ENCODE measurements at places on chromosomes 7 and 10.

GRCh38 chr10:77637532-77638320 lies at the start of gene KCNMA1:
KCNMA1 (minus strand) TSS chr10:77637808.
- no peak for DNase-seq

- peak; percentile 7 for DNase-seq
Measured at GRCh38 chr10:49594594-49594993, 15.5 kb upstream of the SLC18A3 start.

DNA sequence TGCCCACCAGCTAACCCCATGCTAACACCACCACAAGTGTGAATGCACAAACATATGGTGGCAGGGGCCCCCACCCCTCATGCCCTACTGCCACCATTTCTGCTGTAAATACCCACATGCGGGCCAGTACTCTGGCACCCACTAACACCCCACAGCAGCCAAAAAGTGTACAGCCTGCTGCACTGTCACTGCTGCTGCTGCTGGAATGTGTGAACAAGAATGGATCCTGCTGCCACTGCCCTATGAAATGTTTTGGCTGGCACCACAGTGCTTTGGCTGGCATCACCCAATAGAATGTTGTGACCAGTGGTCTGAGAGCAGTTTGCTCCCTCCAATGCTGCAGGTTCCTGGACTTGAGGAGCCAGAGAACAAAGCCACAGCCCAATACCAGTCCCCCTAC lies 606.6 kb upstream of the SORCS1 start:
- DNase-seq, result no peak

DNA sequence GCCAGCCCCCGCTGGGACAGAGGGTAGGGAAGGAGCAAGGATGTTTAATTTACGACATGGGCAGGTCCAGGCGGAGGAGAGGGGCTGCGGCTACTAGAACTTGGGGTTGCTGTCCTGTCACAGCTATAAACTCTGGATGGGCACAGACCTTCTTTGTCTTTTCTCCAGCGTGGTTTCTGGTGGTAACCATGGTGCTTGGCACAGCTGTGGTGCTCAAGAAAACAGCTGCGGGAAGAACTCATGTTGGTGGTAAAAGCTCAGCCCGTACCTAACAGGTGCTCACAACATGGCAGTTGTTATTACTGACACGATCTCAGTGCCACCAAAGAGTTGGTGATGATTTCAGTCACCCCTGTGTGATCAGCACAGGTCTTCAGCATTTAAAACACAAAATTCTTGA lies 13.8 kb downstream of the BAIAP2L1 start:
- DNase-seq, result no peak

DNA sequence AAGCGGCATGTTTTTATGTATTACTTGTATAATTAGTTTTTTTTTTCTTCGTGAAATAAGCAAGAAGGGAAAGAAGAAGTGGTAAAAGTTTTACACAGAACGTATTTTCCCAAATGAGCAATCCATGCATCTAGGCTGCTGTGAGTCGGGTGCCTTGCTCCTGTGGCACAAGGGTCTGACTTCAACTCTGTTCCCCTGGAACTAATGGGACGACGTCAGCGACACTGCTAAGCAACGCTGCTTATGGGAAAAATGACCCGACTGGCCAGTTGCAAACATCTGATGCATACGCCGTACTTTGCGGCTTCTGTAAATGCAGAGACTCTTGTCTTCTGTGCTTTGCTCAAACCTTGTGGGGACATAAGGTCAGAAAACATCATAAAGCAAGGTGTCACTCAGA lies 66.3 kb downstream of the MPP7 start:
- no peak for DNase-seq

GRCh38 chr10:69022611-69023010 lies 34.0 kb downstream of the KIFBP start:
- no peak for DNase-seq

DNA sequence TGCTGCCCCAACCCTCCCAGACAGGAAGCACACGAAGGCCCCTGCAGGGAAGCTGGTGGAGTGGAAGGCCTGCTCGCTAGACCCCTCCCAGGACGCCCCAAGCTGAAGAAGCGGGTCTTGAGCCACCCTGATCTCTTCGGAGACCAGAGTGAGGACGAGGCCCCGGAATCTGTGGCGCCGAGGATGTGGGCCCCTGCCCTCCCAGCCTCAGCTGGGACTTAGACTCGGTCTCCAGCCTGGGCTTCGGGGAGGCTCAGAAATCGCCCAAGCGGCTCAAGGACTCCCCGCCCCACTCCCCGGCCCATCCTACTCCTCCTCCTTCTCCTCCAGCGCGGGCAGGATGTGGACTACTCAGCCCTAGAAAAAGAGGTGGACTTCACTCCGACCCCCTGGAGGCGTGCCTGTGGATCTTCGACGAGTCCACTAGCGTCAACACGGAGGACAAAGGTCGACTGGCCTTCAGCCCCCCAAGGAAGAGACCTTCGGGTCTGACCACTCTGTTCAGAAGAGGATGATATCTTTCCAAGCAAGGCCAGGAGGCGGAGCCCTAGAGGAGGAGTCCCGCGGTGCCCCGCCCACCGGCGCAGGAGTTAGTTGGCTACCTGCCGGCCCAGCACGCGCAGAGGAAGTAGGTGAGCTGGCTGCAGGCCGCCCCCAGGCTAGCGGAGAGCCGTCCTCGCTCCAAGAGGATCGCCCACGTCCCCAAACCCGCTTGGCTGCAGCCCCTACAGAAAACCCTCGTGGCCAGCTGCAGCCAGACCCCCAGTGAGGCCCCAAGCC lies 21.9 kb upstream of the LANCL2 start:
- no peak for DNase-seq

- peak; percentile 69 for DNase-seq
Measured at GRCh38 chr10:73865459-73866442, 8.6 kb downstream of the CAMK2G start.

GRCh38 chr7:33702514-33703054 lies 202.8 kb upstream of the BMPER start:
- no peak for DNase-seq

GRCh38 chr10:88070080-88070880 lies 206.9 kb downstream of the PTEN start:
- no peak for DNase-seq

DNA sequence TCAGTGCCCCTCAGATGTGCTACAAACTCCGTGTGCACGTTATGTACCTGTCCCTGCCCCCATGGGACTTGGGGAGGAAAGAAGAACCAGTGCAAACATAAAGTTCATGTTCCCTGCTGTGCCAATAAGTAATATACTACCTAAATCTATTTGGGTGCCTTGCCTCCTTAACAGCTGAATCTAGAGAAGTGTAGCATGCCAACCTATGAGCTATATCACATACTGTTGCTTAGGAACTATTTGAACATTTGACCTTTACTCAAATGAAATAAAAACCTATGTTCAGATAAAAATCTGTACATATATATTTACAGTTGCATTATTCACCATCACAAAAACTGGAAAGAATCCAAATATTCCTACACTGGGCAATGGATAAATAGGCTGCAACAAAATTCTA lies 9.8 kb downstream of the POT1 start:
- DNase-seq, result no peak

- no peak for DNase-seq
Measured at GRCh38 chr10:49005270-49005669, 65.6 kb upstream of the LRRC18 start.

GRCh38 chr10:129853562-129853903 lies 110.5 kb downstream of the EBF3 start:
- no peak for DNase-seq

- peak; percentile 74 for DNase-seq
Measured at GRCh38 chr10:60646966-60647796, 131.1 kb upstream of the CDK1 start.

- no peak for DNase-seq
Measured at GRCh38 chr7:22427104-22427503, 70.2 kb upstream of the RAPGEF5 start.

GRCh38 chr7:37262181-37262580 lies 186.5 kb downstream of the ELMO1 start:
- DNase-seq, result no peak

DNA sequence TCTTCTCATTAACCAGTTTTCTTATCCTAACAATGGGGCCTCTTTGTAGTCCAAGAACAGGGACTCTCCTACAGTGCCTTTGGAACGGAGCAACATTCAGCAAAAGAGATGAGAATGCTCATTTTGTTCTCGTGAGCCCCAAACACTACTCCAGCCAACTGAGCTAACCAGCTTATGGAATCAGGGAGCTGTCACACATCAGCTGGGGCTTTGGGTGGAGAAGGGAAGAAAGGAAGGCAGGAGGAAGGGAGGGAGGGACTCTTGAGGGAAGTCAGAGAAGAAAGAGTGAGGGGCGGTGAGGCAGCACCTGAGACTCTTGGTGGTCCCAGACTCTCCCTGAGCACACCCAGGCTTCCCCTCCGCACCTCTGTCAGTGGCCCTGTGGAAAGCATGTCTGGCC lies 123.1 kb downstream of the CLEC2L start:
- DNase-seq, result no peak

DNA sequence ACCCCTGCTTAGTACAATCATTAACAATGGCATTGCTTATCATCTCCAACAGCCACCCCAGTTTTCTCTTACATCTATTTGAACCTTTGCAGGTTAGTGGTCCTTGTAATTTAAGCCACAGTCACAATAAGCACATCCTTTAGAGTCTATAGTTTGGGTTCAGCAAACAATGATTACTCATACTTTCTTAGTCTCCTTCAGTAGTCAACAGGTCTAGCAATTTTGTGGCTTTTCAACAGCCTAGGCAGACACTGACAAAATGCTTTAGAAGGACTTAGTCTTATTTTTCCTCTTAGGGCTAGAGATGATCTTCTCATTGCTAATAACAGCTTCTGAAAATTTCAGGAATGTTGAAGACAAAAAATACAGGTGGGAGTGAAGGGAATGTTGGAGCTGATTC lies 32.3 kb upstream of the FAM204A start:
- no peak for DNase-seq

DNA sequence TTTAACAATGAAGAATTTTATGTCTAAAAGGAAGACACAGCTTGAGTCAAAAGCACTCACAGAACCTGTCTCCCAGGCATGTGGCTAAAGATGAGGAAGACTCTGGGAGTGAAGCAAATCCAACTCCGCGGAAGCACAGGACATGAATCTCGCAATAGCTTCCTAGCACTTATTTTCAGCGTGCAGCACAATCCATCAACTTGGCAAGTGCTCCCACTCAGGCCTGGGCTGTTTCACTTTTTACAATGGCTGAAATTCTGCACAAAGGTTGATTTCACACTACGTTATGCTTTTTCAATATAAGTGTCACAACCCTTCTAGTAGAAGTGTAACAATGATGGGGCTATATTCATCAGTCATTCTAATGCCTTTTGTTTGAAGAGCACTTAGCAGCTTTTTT lies 180.2 kb downstream of the XPNPEP1 start:
- no peak for DNase-seq

- DNase-seq, result no peak
Measured at GRCh38 chr10:77824908-77825307, 101.6 kb downstream of the DLG5 start.

GRCh38 chr7:117986645-117987269 lies 113.5 kb upstream of the CTTNBP2 start:
- no peak for DNase-seq

DNA sequence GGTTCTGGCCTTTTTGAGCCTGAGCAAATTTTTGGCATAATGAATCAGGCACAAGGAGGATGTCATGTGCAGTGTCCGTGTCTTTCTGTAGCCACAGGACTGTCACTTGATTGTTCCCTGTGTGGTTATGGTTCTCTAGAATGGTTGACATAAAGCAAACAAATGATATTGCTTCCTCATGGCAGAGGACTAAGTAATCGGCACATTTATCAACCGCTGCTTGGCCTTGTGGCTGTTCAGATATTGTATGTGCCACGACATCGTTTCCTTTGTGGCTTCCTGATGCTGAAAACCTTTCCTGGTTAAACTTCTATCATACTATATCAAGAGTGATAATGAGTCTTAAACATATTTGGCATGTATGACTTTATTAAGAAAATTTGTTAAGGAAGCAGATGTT lies 598.8 kb downstream of the SUGCT start:
- no peak for DNase-seq

- DNase-seq, result no peak
Measured at GRCh38 chr10:119059557-119059956, 21.1 kb downstream of the EIF3A start.

GRCh38 chr10:435397-435796 lies 254.1 kb downstream of the DIP2C start:
- no peak for DNase-seq

GRCh38 chr7:152527610-152528032 lies 91.8 kb upstream of the KMT2C start:
- DNase-seq, result no peak

DNA sequence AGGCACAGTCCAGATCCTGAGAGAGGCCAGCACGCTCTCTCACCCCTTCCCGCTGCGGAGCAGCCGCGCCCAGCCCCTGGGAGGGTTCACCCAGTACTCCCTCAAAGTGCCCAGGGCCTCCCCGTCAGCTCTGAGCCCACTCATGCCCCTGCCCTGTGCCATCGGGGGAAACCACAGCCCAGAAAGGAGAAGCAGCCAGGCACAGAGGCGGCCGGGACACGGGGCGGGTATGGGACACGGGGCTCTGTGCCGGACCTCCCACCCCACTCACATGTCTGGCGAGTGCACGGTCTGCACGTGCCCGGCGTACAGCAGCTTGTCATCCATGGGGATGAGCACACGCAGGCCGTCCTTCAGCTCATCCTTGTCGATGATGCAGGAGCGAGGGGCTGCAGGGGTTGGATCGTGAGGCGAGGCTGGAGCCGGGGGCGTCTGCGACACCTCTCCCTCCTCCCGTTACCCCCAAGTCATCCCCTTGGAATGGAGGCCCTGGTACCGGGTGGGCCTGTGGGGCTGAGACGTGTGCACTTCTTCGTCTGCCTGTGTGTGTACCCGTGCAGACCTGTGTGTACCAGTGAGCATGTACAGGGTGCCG lies 38.2 kb downstream of the SLC29A4 start:
- DNase-seq, result no peak

GRCh38 chr7:51314726-51315125 lies 1.9 kb downstream of the COBL start:
- DNase-seq, result no peak

DNA sequence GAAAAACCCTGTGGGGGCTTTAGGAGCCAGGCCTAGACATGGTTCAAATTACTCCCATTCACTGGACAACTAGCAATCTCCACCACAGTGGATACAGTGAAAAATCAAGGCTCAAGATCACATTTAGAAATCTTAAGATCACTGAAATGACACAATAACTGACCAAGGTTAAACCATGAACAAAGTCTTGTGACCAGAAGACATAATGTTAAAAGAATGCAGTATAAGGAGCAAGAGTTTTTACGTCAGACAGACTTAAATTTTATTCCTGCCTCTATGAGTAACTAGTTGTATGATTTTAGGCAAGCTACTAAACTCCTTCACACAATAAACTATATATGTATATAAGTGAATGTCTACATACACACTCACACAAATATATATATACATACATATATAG lies 68.5 kb downstream of the MICU1 start:
- DNase-seq, result no peak

DNA sequence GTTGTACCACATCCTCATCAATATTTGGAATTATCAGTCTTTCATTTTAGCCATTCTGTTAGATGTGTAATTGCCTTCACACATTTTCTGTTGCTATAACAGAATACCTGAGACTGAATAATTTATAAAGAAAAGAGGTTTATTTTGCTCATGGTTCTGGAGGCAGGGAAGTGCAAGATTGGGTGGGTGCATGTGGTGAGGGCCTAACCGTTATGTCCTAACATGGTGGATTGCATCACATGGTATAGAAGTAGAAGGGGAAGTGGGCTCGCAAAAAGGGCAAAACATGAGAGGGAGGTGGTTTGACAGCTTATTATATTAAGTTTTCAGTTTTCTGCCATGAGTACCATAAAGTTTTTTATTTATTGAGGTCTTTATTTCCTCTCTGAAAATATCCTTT lies 452.0 kb downstream of the ARL4A start:
- no peak for DNase-seq

- no peak for DNase-seq
Measured at GRCh38 chr10:128739930-128740329, 613.7 kb upstream of the MKI67 start.

- no peak for DNase-seq
Measured at GRCh38 chr7:46742601-46743000, 821.5 kb upstream of the IGFBP3 start.

Measured in CD4-positive, alpha-beta T cell treated with Interleukin-17A for 1 hour (primary cell).